Fibroblast of pulmonary artery (primary cell): ENCODE measurements at places on chromosomes 3 and 15.

GRCh38 chr15:70140543-70141375, 43.0 kb upstream of the TLE3 start:
- peak; percentile 88 for DNase-seq

GRCh38 chr3:49794431-49794830, 5.2 kb downstream of the CDHR4 start:
- no peak for DNase-seq

DNA sequence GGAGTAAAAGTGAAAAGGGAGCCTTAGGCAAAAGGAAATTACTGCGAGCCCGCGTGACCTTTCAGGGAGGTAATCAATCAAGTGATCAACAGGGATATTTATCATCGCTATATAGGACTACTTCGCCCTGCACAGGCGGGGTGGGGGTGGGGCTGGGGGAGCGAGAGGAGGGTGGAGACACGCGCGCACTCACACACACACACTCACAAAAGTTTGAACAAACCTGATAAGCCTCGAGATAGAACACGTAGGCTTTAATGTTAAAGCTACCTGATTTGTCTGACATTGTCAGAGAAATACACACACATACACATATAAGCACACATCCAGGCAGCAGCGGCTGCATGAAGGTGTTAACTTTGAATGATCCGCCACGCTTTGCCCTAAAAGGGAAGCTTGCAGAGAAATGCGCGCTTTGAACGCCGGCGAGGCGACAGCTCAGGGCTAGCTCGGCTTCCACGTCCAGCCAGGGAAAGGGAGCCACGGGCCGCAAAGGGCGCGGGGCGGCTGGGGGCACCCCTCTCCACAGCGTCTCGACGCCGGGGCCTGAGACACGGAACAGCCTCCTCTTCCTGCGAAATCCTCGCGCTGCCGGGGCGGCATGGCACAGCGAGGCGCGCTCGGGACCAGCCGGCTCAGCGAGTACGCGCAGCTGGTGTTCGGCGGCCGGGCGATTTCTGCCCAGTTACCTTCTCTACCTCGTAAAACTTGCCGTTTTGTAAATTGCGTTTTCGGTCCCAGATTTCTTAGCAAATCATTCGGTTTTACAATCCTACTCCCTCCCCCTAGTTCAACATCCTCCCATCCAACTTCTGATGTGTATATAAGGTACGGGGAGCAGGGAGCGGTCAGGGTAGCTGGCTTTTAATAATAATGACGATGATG, 4.8 kb upstream of the MECOM start:
- peak; percentile 45 for DNase-seq

DNA sequence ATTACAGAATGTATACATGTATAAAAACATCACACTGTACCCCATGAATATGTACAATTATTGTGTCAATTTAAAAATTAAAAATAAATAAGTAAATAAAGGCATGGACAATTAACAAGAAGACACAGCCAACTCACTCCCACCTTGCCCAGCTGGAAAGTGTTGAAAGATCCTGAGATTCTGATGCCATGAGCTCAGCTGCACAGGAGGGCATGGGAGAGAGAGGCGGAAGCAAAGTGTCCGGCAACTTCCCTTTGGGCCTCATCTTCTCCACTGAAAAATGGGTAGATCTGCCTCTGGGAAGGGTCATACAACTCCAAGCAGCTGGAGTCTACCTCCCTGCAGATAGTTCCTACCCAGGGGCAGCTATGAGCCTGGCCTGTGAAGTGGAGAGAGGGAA, 277.3 kb downstream of the UACA start:
- no peak for DNase-seq

DNA sequence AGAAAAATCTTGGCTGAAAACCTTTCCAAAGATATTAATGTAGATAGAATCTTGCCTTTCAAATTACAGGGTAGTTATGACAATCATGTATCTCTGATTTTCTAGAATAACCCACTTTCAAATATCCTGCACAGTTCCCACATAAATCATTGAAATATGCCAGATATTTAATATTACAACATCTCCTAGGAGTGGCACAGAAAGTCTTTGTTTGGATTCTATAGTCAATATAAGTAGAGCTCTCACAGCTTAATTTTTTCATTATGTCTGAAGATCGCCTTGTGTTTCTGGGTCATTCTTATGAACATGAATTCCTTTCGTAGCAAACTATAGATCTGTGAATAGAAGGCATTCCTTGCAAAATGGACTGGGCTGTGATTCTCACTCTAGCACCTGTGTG, 5.0 kb downstream of the RARB start:
- no peak for DNase-seq

DNA sequence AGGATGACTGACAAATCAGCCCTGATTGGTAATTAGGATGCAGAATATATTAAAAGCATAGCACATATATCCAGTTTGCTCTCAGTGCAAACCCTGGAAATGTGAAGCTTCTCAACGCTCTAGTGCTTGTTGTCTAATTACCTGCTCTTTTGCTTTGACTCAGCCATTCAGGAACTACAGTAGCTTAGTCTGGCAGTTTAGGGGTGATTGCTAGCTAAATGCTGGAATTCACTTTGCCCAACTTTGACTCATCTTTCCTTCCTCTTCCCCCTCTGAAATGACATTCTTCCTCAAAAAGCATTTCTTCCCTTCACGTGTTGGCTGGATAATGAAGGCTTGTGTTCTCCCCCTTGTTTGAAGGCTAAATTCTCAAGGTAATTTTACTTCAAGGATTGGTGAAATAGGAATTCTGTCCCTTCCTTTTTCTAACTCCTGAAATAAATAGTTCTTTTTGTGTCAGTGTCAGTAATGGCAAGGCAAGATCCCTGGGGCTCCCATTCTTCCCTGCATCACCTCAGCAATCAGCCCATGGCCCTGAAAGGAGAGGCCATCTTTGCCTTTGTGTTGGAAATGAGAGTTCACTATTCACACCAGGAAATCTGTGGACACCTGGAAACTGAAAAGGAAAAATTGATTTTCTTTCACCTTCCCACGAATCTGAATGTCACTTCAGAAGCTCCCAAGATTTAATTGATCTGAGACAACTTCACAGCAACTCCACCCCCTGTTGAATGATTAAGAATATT, 103.6 kb downstream of the ECT2 start:
- DNase-seq = no peak
